Heart left ventricle (tissue), 16 donors: ENCODE measurements at places on chromosomes 4 and X. TPM values are rescaled to one million over a fixed set of nuclear protein-coding genes. Genes with fewer than 3 reads are reported as not detected.
A peak's percentile ranks its signal among the peaks of the same experiment; 100 is the strongest.

The USP17L5 gene
- not detected for total RNA-seq

The ATP8A1 gene
- 17.4 TPM for total RNA-seq

DNA sequence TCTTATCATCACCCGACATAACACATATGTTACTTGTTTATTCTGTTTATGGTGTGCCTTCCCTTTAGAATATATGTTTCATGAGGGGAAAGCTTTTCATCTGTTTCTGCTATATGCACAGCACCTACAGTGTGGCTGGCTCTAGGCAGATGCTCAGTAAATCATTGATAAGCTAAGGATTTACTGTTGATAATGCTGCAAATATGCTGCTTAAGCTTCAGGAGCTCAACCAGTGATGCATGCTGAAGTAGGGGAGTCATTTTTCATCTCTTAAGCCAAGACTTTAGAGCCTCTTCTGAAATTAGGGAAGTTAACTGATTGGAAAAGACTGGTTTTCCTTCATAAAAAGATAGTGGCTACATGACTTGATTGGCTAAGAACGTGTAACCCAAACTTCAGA is 16.4 kb downstream of the FAT4 start:
- no peak overlapping the region for H3K27ac ChIP-seq
- H3K4me1 ChIP-seq: peaks cover 41% of the 10 kb centered on the region
- H3K4me3 ChIP-seq: no peak overlapping the region
- DNase-seq: no peak
- no peaks in the 10 kb centered on the region for H3K36me3 ChIP-seq

The TMSB15C gene
- total RNA-seq: not detected

- no peak overlapping the region for H3K27ac ChIP-seq
- no peaks in the 10 kb centered on the region for H3K36me3 ChIP-seq
- peaks cover 24% of the 10 kb centered on the region for H3K4me1 ChIP-seq
- no peak for DNase-seq
- H3K4me3 ChIP-seq: no peak overlapping the region
These were observed 27.3 kb upstream of the STS start for GRCh38 chrX:7119950-7120877.

GRCh38 chr4:57658188-57658587 is 548.0 kb upstream of the IGFBP7 start:
- no peak overlapping the region for H3K4me3 ChIP-seq
- H3K27me3 ChIP-seq: no peaks in the 10 kb centered on the region
- H3K36me3 ChIP-seq: no peaks in the 10 kb centered on the region
- no peak overlapping the region for H3K27ac ChIP-seq
- no peaks in the 10 kb centered on the region for H3K4me1 ChIP-seq

DNA sequence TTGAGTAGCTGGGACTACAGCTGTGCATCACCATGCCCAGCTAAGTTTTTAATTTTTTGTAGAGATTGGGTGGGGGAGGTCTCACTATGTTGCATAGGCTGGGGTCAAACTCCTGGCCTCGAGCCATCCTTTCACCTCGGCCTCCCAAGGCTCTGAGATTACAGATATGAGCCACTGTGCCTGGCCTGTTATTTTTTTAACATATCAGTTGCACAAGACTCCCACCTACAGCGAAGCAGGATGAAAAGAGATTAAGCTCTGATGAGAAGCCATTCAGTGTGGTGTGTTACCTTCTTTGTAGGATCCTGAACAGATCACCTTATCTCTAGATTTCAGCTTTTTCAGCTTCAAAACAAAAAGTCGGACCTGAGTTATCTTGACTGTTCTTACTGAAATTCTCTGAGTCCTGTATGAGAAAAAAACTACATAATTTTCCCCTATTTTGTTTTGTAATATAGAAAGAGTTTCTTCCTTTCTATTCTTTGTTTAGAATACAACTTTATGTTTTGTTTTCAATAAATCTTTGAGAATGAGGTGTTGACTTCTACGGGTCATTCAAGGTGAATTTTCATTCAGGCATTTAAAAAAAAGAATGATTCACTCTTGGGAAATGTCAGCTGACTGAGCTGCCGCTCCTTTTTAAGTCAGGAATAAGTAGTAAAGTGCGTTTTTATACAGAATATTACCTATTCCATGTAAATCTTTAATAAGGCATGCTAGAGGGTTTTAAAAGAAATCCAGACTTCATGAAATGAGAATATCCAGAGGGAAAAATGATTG is 134.6 kb downstream of the ARSF start:
- no peaks in the 10 kb centered on the region for H3K4me1 ChIP-seq
- no peak overlapping the region for H3K27ac ChIP-seq
- H3K4me3 ChIP-seq: no peak overlapping the region
- DNase-seq: no peak
- no peaks in the 10 kb centered on the region for H3K27me3 ChIP-seq
- H3K36me3 ChIP-seq: no peaks in the 10 kb centered on the region

DNA sequence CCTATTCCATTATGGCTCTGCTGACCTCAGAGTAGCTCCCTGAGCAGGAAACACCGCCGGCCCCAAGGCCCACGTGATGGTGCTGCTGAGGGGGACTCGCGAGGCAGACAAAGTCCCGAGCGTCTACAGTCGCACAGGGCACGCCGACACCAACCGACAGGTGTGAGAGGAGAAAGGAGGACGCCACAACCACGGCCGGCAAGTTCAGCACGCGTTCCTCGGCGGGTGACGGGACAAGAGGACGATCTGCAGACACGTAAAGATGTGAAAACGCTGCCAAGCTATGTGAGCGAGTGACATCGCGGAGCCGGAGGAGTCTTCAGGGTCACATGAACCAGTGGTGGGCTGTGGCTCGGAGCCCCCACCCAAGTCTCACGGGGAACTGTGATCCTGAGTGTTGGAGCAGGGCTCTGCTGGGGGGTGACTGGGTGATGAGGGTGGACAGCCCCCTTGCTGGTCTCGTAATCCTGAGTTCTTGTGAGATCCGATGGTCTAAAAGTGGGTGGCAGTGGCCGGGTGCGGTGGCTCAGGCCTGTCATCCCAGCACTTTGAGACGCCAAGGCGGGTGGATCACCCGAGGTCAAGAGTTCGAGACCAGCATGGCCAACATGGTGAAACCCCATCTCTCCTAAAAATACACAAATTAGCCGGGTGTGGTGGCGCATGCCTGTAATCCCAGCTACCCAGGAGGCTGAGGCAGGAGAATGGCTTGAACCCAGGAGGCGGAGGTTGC is 34.0 kb downstream of the PPP2R3B start:
- H3K27ac ChIP-seq: no peak overlapping the region
- no peaks in the 10 kb centered on the region for H3K36me3 ChIP-seq
- peak; percentile 41 for DNase-seq
- no peak overlapping the region for H3K4me3 ChIP-seq
- H3K27me3 ChIP-seq: no peaks in the 10 kb centered on the region

DNA sequence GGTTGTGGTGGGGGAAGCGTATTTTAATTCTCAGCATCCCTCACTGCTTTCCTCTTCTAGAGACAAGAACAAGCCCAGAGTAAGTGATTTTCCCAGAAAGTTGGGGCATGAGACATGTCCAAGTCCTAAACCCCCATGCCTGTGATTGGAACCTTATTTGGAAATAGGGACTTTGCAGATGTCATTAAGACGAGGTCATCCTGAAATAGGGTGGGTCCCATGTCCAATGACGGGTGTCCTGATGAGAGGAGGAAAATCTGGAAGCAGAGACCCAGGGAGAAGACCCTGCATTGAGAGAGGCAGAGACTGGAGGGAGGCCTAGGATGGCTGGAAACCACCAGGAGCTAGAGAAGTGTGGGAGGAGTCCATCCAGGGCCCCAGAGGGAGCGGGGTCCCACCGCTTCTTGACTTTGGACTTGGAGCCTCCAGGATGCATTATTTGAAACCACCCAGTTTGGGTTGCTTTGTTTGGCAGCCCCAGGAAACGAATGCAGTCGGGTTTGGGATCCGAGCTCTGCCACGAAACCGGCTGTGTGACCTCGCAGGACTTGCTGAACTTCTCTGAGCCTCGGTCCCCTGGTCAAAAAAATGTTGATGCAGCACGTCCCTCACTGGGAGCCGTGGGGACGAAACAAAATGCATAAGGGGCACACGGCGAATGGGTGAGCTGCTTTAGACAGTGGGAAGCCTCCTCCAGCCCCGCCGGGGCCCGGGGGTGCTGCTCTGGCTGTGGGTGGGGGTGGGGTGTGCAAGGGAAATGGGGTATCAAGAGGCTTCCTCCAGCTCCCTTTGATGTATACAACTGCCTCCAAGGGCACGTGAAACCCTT is 113.9 kb downstream of the CPZ start:
- no peak overlapping the region for H3K4me3 ChIP-seq
- no peak overlapping the region for H3K27ac ChIP-seq
- no peaks in the 10 kb centered on the region for H3K4me1 ChIP-seq
- no peaks in the 10 kb centered on the region for H3K36me3 ChIP-seq
- peaks cover 12% of the 10 kb centered on the region for H3K27me3 ChIP-seq

GRCh38 chr4:157754410-157754809 is 418.4 kb downstream of the GASK1B start:
- no peaks in the 10 kb centered on the region for H3K4me1 ChIP-seq
- H3K27ac ChIP-seq: no peak overlapping the region
- H3K4me3 ChIP-seq: no peak overlapping the region
- no peak for DNase-seq
- H3K27me3 ChIP-seq: no peaks in the 10 kb centered on the region

The IL9R gene
- not detected for total RNA-seq

The STATH gene
- not detected for total RNA-seq

The REELD1 gene
- not detected for total RNA-seq

GRCh38 chr4:73692701-73693100 is 47.7 kb upstream of the CXCL8 start:
- no peaks in the 10 kb centered on the region for H3K4me1 ChIP-seq
- no peaks in the 10 kb centered on the region for H3K36me3 ChIP-seq
- DNase-seq: no peak
- H3K27ac ChIP-seq: no peak overlapping the region
- no peaks in the 10 kb centered on the region for H3K27me3 ChIP-seq

DNA sequence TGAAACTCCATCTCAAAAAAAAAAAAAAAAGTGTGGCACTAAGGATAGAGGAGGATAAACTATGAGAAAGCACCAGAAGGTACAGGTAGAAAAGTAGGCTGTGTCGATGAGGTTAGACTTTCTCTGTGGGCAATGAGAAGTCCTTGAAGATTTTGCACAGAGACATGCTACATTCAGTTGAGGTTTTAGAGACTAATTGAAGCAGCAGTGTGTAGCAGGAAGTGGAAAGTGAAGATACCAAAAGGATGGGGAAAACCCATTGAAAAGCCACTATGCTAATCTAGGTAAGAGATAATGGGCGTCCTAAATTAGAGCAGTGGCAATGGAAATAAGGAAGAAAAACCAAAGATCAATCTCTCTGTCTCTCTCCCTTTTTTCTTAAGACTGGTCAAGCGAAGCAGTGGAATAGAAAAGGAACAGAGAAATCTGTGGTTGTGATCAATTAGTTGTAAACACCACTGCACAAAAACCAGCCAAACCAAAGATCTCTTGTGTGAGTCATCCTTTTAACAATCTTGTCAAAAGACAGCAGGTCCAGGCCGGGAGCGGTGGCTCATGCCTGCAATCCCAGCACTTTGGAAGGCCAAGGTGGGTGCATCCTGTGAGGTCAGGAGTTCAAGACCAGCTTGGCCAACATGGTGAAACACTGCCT is 3.5 kb downstream of the SPINK2 start:
- peaks cover 5% of the 10 kb centered on the region for H3K4me1 ChIP-seq
- H3K36me3 ChIP-seq: no peaks in the 10 kb centered on the region
- peaks cover 25% of the 10 kb centered on the region for H3K27me3 ChIP-seq
- no peak for DNase-seq
- H3K4me3 ChIP-seq: no peak overlapping the region
- no peak overlapping the region for H3K27ac ChIP-seq

- no peaks in the 10 kb centered on the region for H3K27me3 ChIP-seq
- no peaks in the 10 kb centered on the region for H3K4me1 ChIP-seq
- no peak within 1 kb of the TSS for H3K27ac ChIP-seq
These were observed at the start of gene TASL for GRCh38 chrX:30577362-30577991. Gene TASL, minus strand, starts transcription at chrX:30577766. Its CDS starts 17,411 bp downstream, at chrX:30560355.

GRCh38 chr4:42480717-42481116 is 83.4 kb downstream of the SHISA3 start:
- DNase-seq: no peak
- H3K27ac ChIP-seq: no peak overlapping the region
- H3K4me3 ChIP-seq: no peak overlapping the region
- H3K4me1 ChIP-seq: peaks cover 6% of the 10 kb centered on the region
- peaks cover 6% of the 10 kb centered on the region for H3K36me3 ChIP-seq

The FABP2 gene
- total RNA-seq: 0.15 TPM

DNA sequence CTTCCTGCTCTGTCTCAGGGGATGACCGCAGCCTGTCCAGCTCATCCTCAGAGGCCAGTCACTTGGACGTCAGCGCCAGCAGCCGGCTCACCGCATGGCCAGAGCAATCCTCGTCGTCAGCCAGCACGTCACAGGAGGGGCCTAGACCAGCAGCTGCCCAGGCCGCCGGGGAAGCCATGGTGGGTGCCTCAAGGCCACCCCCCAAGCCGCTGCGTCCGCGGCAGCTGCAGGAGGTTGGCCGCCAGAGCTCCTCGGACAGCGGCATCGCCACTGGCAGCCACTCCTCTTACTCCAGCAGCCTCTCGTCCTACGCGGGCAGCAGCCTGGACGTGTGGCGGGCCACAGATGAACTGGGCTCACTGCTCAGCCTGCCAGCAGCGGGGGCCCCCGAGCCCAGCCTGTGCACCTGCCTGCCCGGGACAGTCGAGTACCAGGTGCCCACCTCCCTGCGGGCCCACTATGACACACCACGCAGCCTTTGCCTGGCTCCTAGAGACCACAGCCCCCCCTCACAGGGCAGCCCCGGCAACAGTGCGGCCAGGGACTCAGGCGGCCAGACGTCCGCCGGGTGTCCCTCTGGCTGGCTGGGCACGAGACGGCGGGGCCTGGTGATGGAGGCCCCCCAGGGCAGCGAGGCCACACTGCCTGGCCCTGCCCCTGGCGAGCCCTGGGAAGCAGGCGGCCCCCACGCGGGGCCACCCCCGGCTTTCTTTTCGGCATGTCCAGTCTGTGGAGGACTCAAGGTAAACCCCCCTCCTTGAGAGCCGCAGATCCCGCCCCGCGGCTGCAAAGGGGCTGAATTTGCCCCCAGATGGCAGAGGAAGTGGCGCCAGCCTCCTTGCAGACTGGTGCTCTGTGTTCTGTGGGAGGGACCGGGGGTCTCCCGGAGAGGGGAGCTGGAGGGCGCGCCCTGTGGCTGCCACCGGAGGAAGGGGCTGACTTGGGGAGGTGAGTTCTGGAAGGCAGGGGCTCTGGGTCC is 29.9 kb downstream of the DOK7 start:
- peaks cover 38% of the 10 kb centered on the region for H3K27me3 ChIP-seq
- no peak for DNase-seq
- H3K4me1 ChIP-seq: no peaks in the 10 kb centered on the region
- no peak overlapping the region for H3K4me3 ChIP-seq

- no peaks in the 10 kb centered on the region for H3K4me1 ChIP-seq
- H3K36me3 ChIP-seq: no peaks in the 10 kb centered on the region
- no peak overlapping the region for H3K27ac ChIP-seq
- H3K4me3 ChIP-seq: no peak overlapping the region
- DNase-seq: no peak
- H3K27me3 ChIP-seq: no peaks in the 10 kb centered on the region
These were observed 171.0 kb upstream of the PPP1R2C start for GRCh38 chrX:42948723-42949657.

The HS3ST1 gene
- total RNA-seq: 1.0 TPM

- H3K4me3 ChIP-seq: no peak overlapping the region
- H3K27ac ChIP-seq: no peak overlapping the region
- H3K27me3 ChIP-seq: no peaks in the 10 kb centered on the region
- no peak for DNase-seq
- H3K36me3 ChIP-seq: no peaks in the 10 kb centered on the region
These were observed 465.1 kb upstream of the GALNTL6 start for GRCh38 chr4:171348090-171348489.

The CXCL8 gene
- total RNA-seq: not detected

The KIF4A gene
- total RNA-seq: 0.10 TPM

The DGAT2L6 gene
- total RNA-seq: not detected

The RHOH gene
- 0.56 TPM for total RNA-seq

The PDGFC gene
- 12.2 TPM for total RNA-seq
